ENCODE measurements at places on chromosomes 5 and 9.
A peak's percentile ranks its signal among the peaks of the same experiment; 100 is the strongest.

DNA sequence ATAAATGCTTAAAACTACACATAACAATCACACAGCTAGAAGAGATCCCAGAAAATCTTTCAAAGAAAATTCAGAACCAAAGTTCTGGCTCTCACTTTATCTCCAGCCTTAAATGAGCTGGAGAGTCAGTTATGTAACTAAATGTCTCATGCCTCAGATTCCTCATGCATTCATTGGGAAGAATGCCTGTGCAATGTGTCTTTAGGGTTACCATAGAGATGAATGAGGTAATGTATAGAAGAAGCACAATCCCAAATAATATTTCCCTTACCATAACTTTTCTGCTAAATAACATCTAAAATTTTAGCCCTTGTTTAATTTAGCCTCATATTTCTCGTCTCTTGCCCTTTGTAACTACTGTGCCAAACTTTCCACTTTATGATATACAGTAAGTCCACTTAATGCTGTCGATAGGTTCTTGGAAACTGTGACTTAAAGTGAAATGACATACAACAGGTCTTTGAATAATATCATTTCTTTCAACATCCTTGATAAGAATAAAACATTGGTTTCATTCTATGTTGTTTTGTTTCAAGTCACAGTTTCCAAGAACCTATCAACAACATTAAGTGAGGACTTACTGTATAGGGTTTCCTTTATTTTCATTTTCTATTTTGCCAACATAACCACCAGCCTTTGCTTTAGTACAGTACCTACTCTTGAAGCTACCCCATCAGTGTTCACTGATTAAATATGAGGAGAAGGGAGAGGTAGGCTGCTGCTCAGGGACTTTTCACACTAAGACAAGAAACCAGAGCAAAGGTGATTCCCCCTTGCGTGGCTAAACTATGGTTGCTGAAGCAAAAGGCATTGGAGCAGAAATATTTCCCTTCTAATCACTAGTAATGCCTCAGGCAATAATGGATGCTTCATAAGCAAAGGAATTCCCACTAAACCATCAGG, 295.7 kb upstream of the PTGER4 start:
- no peak for DNase-seq

DNA sequence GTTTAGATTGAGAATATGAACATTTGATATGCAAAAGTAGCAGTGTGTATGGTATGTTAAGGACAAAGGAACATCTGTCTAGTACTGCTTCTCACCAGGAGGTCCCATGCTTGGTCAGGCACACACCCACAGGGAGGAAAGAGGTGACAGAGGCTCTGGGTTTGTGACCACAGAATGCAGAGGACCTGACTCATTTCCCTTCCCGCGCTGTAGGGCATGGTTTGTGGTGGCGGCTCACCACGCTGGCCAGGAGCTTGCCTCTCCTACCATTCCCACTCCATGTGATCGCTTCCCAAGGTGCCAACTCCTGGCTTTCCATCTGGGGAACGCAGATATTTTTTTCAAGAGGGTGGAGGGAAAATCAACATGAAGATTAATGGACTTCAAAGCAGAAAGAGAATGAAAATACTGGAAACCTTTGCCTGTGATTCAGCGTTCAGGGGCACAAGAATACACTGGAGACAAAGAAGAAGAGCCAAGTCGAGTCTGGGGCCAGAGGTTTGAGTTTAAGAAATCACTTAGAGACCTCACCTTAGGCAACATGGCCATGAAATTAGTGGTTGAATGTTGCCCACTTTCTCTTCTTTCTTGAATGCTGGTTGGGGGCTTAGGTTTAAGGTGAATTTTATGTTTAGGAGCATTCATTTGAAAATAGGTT, 477.8 kb downstream of the CCDC171 start:
- no peak for DNase-seq

DNA sequence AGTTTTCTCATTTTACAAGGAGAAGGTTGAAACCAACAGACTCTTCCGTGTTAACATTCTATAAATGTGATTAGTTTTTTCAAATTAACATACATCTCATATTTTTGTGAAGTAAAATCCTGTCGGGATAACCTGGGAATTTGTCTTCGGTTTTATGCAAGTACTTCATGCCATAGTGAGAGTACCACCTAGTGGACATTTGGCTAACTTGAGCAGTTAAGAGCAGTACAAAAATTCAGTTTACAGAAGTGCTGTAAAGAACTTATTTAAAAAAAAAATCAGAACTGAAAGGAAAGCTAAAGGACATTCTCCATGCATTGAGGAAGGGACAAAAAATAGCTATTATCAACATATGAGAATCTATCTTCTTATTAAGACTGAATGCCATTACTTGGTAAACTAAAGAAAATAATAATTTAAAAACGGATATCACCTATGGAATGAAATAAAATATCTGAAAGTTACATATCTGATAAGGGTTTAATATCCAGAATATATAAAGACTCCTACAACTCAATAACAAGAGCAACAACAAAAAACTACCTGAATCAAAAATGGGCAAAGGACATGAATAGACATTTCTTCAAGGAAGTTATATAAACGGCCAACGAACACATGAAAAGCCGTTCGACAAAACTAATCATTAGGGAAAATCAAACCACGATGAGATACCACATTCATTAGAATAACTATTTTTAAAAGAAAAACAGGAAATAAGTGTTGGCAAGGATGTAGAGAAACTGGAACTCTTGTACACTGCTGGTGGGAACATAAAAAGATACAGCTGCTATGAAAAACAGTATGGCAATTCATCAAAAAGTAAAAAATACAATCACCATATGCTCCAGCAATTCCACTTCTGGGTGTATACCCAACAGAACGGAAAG, 117.0 kb upstream of the GNA14 start:
- no peak for DNase-seq

DNA sequence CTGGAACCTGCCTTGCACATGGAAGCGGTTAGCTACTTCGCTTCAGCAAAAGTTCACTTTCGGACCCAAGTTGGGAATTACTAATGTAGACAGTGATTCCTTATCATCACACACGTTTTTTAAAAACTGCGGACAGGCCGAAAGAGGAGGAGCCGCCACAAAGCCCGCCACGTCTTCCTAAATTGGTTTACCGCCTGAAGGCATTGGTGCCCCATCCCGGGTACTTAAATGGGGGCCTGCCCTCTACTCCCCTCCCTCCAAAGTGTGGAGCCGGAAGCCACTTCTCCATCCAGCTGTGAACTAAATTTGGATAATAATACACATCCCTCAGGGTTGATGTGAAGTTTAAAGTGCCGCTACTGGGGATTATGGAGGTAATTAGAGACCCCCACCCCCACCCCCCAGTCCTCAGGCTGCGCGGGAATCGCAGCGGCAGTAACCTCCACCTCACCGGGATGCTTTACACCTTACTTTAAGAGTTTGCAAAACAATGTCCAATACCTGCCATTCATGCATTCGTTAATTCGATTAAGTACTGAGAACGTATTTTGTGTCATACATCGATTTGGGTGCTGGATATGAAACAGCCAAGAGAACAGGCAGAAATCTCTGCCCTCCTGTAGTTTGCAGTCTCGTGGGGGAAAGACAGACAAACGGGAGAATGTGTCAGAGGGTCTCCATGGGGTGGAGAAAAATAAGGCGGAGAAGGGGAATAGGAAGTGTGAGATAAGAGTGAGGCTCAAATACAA, 937 bp upstream of the MACROH2A1 start:
- DNase-seq = no peak

DNA sequence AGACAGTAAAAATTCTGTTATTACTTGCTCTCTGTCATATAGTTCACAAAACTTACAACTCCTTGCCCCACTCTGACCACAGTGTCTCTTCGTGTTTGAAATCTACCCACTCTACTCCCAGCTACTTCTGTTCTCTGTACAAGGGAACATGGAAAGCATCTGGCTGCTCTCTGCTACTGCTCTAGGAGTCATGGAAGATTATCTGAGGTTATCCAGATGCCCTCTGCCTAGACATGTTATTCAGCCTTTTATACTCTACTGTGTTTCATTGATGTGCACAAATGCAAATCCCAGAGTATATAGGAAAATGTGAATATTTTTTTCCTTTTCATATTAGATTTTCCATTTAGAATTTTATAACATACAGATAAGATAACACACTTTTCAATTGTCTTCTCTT, 1525.6 kb downstream of the MAT2B start:
- no peak for DNase-seq

DNA sequence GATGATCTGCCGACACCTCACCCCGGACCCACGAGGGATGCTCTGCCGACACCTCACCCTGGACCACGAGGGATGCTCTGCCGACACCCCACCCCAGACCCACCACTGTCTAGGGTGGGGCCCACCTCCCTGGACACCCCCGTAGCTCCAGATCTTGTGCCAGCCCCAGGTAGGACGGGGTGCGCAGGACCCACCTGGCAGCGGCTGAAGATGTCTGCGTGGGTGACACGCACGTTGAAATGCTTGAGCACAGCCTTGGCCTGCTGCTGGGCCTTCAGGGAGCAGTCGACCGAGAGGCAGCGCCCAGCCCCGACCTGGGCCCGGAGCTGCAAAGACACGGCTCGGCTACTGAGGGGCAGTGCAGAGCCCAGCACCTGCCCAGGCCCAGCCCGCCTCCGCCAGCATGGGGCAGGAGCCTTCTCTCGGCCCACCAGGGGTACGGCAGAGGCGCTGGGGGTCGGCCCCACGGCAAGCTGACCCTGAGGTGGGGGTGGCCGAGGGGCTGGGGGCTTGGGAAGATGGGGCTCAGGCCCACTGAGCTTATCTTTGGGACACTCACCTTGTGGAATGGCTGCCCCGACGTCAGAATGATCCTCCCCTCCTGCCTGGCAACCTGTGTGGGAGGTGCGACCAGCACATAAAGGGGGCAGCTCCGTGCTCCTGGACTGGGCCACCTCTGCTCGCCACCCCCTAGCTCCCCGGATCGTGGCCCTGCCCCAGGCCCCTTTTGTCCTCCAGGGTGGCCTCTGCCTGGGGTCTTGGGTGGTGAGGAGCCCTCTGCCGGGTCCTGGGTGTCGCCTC, 21.7 kb upstream of the NRARP start:
- peak; percentile 48 for DNase-seq

DNA sequence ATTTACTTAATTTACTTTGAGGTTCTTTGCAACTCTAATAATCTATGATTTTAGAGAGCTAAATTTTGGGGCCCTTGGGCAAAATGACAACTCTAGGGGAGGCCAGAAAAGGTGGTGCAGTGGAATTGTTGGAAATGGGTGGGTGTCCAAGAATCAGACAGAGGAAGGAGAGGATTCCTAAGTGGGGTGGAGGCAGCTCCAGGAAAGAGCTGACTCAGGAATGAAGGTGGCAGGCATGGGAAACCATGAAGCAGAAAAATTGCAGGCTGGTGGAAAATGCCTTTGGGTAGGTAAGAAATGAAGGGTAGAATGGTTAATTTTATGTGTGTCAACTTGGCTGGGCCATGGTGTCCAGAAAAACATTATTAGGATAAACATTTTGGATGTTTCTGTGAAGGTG, 248.5 kb upstream of the TUT7 start:
- no peak for DNase-seq

- DNase-seq = no peak
Observed at GRCh38 chr5:67082941-67083340, 113.7 kb downstream of the CD180 start.

GRCh38 chr5:6763191-6763590, 50.0 kb downstream of the TENT4A start:
- DNase-seq = no peak

GRCh38 chr9:109179801-109180523, 12.9 kb upstream of the FRRS1L start:
- no peak for DNase-seq

DNA sequence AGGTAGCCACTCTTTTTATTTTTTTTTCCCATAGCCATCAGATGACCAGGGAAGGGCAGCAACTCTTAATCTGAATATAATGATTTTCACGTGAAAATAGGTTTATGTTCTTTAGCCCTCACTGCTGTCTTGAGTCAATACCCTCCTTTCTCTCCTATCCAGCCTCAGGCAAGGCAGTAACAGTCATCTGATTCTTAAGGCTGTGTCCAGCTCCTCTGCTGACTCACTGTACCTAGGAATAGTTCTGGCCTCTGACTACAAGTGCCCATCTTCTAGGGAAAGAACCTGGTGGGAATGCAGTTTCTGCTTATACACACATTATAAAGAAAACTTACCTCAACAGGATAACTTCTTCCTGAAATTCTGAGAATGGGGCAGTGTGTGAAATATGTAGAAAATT, 30.7 kb downstream of the DHX29 start:
- DNase-seq = no peak

DNA sequence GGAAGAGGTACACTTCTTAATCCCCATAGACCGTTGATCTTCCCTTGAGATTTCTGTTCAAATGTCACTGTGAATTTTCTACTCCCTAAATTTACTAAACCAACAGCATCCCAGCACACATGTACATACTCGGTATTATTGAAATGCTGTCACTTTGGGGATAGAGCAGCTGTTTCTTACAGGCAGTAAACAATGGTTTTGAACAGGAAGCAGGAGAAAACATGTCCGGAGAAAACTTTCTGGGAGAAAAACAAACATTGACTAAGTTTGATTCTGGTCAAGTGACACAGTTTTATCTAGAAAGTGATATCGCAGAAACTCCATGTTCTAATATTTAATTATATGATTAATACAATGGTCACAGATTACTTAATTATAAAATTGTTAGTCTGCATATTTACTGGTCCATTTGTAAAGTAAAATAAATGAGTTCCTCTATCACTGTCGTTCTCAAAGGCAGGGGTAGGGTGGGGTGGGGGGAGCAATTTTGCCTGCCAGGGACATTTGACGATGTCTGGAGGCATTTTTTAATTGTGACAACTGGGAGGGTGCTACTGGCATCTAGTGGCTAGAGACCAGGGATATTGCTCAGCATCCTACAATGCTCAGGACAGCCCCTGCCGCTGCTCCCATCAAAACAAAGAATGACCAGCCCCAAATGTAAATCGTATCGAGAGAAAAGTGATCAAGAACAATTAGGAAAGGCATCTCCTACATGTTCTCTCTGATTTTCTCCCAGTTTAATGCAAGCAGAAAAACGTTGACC, 12.2 kb downstream of the TAS2R1 start:
- no peak for DNase-seq

GRCh38 chr5:140986117-140986521, 19.8 kb downstream of the PCDHAC2 start:
- DNase-seq = no peak
